HS-5 (cell line): ENCODE measurements at places on chromosomes 16 and 17.

DNA sequence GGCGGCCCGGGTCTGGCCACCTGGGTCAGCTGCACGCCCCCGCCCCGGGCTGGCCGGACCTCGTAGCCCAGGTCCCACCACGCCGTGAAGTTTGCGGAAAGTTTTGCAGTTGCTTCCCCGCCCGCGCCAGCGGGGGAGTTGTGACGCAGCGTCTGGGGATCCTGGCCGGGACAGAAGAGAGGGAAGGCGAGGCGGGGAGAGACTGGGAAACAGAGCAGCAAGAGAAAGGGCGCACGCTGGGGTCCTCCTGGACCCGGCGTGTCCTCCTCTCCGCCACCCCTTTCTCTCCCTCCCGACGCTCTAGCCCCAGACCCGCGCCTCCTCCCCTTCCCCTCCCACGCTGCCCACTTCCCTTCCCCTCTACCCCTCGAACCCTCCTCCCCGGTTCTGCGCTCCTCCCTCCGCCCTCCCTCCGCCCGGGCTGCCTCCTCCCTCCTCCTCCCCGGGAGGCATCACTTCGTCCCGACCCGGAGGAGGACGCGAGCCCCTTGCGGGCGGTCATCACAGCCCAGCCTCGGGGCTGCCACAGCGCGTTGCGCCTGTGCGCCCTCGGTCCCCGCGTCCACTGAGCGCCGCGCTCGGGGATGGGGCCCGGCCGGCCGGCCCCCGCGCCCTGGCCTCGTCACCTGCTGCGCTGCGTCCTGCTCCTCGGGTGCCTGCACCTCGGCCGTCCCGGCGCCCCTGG is at the start of gene MRC2:
Gene MRC2, plus strand, starts transcription at position 452 of the 685 bp plus-strand sequence. Its CDS starts 133 bp downstream, at position 585.
- DNase-seq, result peak; percentile 49

GRCh38 chr17:64187093-64187895 is 57.4 kb upstream of the ERN1 start:
- no peak for DNase-seq

- DNase-seq, result no peak
Observed at GRCh38 chr16:3027983-3028715, 4.3 kb downstream of the THOC6 start.

GRCh38 chr16:142405-142967 is 4.0 kb upstream of the NPRL3 start:
- DNase-seq, result no peak

- DNase-seq, result peak; percentile 9
Observed at GRCh38 chr16:85612801-85613603, at the start of gene GSE1. TSS of gene GSE1 (plus strand) at chr16:85613322. CDS start at chr16:85613392, 70 bp downstream.

DNA sequence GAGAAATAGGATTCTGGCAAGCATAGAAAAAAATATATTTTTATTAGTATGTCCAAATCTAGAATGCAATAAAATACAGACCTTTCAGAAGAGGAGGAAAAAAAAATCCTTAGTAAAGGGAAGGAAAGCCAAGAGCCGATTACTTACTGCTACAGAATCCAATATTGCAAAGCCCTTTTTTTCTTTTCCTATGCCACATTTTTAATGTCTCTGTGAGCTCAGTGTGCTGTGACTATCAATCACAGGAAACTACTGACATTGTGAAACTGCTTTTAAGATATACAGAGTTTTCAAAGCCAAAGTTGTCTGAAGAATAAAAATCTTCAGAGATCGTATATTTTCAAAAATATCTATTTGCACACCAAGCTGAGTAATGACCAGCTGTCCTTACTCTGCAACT is 120.4 kb downstream of the CHD9NB start:
- no peak for DNase-seq

- DNase-seq, result no peak
Observed at GRCh38 chr17:40915721-40916256, 21.7 kb downstream of the KRT23 start.

DNA sequence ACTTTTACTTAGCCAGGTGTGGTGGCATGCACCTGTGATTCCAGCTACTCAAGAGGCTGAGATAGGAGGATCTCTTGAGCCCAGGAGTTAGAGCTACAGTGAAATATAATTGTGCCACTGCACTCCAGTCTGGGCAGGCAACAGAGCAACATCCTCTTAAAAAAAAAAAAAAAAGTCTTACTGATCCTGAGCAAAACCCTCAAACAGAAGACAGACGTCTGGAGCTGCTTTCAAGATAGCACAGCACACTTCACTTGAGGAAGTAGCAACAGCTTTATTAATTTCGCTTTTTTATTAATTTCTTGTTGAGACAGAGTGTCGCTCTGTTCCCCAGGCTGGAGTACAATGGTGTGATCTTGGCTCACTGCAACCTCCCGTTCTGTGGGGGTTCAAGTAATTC is 10.2 kb upstream of the GGA2 start:
- DNase-seq, result no peak

DNA sequence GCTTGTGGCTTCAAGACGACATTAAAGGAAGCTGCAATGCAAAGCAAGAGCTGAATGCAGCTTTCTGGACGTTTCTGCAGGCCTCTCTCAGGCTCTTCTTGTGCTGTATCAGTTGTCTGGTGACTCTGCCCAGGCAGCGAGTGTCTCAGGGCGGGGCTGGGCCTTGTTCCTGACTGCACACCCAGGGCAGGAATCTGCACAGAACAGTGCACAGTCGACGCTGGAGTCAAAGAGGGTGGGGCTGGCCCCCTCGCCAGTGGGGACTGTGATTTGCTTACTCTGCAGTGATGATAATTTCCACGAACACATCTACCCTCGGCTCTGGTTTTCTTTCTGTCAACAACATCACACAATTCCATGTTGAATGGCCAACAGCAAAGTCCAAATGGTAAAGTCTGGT is 60.7 kb downstream of the IRF8 start:
- no peak for DNase-seq

DNA sequence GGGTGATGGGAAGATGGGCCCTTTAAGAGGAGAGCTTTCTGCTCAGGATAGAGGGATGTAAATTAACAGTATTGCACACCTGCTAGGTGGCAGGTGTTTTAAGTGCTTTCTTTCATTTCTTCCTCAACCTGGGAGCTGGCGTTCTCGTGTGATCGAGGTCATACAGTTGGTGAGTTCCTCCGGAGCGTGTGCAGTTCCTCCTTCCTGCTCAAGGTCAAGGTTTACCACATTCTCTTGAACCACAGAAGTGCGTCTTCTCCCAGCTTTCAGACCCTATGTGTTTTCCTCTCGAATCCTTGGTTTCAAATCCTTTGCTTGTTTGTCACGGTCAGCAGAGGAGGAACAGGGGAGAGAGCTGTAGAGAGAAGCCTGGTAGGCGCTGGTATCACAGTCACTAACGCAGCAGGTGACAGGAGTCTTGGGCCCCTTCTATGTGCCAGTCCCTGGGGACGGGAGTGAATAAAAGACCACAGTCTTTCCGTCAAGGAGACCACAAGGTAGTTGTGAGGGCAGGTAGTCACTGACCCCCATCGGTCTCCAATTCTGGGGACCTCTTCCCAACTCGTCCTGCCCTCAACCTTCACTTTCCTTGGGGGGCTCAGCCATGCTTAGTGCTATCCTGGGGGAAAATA is 791 bp downstream of the DNAI2 start:
- DNase-seq, result no peak

DNA sequence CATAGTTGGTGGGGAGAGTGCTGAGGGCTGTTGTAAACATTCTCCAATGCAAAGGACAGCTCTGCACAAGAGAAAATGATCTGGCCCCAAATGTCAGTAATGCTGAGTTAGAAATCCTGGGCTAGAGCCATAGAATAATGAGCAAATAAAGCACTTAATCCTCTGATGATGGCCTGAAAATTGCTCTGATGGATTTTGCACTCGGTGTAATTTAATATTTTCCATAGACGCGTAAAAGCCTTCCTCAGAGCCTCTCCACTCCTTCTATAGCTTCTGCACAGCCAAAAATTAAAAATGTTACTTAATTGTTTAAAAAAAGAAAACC is 23.7 kb downstream of the FAM20A start:
- DNase-seq, result no peak

GRCh38 chr16:70694088-70694867 is 8.4 kb upstream of the MTSS2 start:
- peak; percentile 92 for DNase-seq

DNA sequence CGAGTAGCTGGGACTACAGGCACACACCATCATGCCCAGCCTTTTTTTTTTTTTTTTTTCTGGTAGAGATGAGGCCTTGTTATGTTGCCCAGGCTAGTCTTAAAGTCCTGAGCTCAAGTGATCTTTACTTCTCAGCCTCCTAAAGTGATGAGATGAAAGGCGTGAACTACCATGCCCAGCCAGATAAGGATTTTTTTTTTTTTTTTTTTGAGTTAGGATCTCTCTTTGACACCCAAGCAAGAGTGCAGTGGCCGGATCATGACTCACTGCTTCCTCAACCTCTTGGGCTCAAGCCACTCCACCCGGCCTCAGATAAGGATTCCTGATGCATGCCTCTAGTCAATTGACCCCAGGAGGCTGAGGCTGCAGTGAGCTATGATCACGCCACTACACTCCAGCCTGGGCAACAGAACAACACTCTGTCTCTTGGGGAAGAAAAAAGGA is 11.2 kb upstream of the PLEKHG4 start:
- peak; percentile 93 for DNase-seq

- DNase-seq, result no peak
Observed at GRCh38 chr17:19510903-19511302, 22.8 kb upstream of the SLC47A1 start.

DNA sequence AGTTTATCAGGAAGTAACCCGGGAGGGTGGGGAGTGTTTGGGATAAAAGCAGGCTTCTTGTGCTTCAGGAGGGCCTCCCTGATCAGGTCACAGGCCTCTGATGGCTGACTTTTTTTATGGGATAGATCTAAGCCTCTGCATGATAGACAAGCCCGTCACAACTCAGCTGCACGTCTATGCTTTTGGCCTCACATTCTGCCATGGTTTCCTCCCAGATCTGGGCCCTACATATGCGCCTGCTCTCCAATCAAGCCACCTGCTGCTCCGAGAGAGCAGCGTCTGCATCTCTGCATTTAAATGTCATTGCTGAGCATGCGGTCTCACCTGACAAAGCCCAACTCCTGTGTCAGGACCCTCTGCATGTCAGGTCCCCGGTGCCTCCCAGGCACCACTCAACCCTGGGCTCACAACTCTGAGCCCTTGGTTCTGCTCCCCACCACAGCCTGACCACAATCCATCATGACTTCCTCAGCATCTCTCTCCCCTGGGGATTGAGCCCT is 45.3 kb upstream of the SREBF1 start:
- DNase-seq, result no peak

GRCh38 chr17:66480802-66481201 is 178.4 kb downstream of the PRKCA start:
- DNase-seq, result no peak

DNA sequence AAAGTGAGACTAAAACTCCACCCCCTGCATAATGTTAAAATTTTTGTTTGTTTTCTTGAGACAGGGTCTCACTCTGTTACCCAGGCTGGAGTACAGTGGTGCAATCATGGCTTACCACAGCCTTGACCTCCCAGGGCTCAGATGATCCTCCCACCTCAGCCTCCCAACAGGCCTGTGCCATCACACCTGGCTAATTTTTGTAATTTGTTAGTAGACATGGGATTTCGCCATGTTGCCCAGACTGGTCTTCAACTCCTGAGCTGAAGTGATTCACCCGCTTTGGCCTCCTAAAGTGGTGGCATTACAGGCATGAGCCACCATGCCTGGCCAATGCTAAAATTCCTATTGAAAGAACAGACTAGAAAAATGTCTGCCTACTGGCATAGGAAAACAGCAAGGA is 103.8 kb downstream of the TRIM37 start:
- DNase-seq, result no peak

- no peak for DNase-seq
Observed at GRCh38 chr16:17691899-17692176, 221.1 kb upstream of the XYLT1 start.

DNA sequence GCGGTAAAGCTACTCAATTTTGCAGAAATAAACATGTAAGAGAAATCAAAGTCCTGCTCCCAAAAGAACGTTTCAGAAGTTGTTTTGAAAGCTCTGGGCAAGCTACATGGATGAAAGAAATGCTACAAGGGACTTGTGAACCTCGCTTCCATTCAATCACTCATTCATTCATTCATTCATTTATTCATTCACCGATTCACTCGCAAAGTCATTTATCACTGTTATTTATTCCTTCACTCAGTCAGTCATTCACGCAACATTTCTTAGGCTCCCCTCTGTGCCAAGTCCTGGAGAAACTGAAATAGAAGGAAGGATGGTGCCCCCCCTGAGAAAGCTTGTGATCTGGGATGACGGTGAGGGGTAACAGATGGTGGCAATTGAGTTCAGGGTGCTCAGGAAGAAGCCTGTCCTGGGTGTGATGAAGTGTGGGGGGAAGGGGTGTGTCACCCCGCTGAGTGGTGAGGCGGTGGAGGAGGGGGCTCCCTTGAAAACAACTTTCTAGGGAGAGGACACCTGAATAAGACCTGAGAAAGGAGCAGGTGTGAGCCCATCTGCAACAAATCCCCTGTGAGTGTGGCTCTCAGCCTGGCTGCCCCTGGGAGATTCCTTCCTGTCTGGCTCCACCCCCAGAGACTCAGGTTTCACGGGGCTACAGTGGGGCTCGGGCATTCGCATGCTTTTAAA is 36.3 kb upstream of the PRSS54 start:
- DNase-seq, result no peak

- DNase-seq, result no peak
Observed at GRCh38 chr17:2931876-2932275, 131.5 kb downstream of the OR1D5 start.

DNA sequence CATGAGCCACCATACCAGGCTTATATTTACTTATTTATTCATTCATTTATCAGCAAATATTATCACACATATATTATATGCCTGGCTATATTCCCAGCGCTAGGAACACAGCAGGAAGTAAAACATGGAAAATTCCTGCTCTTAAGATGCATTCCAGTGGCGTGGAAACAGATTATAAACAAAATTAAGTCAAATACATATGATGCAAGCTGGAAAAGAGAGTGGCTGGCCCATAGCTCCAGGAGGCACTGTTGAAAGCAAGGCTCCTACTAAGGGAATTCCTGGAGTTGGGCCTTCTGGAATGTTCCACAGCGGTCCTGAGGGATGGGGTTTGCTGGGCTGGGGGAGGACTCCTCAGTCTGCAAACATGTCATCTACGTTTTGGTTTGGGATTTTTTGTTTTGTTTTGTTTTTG is 18.4 kb downstream of the ADCY9 start:
- DNase-seq, result no peak

DNA sequence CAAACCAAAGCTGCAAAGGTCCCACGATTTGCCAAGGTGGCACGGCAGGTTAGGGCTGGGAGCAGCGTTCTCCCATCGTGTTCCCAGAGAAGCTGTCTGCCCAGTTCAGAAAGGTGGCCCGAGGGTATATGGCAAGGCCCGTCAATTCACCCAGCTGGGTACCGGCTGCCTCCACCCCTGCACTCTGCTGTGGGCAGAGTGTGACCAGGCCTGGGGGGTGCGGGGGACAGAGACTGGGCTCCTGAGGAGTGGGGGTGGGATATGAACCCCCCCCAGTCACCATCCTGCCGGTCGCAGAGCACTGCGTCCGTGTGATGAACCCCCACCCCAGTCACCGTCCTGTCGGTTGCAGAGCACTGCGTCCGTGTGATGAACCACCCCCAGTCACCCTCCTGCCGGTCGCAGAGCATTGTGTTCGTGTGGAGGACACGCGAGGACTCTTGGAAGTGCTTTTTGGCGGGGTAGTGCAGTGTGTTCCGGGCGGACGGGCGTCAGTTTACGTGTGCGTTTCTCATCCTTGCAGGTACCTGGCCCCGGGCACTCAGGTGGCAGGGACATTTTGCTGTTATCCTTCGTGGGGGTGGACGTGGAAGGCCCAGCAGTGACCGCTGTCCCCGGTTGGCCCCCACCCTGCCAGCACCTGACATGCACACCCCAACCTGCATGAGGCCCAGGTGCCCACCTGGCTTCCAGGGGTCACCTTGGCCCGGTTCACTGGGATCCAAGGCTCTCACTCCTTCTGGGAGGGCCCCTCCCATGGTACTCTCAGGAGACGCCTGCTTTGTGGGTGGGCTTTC is 2.7 kb upstream of the FASN start:
- DNase-seq, result no peak
